ENCODE measurements at places on chromosomes 6 and 20.

GRCh38 chr6:2129182-2129621, 116.2 kb downstream of the GMDS start:
- no peak for DNase-seq

DNA sequence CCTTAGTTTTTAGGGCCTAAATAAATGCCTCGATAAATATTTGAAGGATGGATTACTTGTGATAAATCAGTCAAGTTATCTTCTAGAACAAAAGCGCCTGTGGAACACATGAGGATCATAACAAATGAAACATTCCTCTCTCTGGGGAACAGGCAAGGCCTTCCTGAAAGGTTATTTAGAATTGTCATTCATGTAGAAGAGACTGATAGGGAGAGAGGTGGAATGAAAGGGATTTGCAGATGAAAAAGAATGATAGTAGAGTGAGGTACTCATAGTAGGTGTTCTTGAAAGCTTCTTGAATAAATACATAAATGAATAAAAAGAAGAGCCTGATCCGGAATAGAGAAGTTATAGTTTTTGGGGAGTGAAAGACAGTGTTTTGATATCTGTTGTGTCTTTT, 30.5 kb downstream of the TSPYL4 start:
- DNase-seq: no peak

DNA sequence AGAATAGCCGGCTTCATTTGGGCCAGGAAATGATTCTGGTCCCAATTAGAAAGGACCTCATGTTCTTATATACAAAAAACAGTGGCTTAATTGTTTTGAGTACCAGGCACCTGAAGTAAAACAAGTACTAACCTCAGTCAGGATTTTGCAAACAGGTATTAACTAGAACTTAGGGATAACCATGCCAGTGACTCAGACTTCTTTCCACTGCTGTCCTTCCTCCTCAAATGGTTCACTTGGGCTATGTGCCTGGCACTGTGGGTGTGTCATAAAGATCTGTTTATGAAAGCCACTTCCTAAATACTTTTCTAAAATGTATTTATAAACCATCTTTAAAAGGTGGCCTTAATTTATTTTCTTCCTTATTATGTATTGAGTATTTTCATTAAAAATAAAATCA, 10.7 kb downstream of the CLDN20 start:
- DNase-seq: no peak

GRCh38 chr6:105179244-105180065, at the start of gene POPDC3:
Gene POPDC3, minus strand, starts transcription at chr6:105180014. Its CDS starts 18,105 bp downstream, at chr6:105161909.
- DNase-seq: no peak

- no peak for DNase-seq
These were observed 539.7 kb downstream of the PHF3 start for GRCh38 chr6:64175296-64175695.

Measured in stimulated activated CD8-positive, alpha-beta memory T cell treated with anti-CD3 and anti-CD28 coated beads, Interleukin-4, amount 100 ng/mL, for 4 hours (primary cell).